ENCODE measurements at places on chromosomes 5 and 9. TPM values are rescaled to one million over a fixed set of nuclear protein-coding genes. Genes with fewer than 3 reads are reported as not detected.

- no peak for DNase-seq
Observed at GRCh38 chr9:128232528-128233428, 29.6 kb downstream of the DNM1 start.

Gene TLX3
- not detected for total RNA-seq

Gene INVS
- 23.7 TPM for total RNA-seq

GRCh38 chr5:69231851-69232250 lies 2.8 kb upstream of the CDK7 start:
- no peak for DNase-seq

Gene GPR151
- total RNA-seq, result not detected

GRCh38 chr5:62576570-62577170 lies 1.9 kb upstream of the LRRC70 start:
- DNase-seq, result no peak

- no peak for DNase-seq
Observed at GRCh38 chr5:127938746-127939145, 144.8 kb upstream of the SLC12A2 start.

DNA sequence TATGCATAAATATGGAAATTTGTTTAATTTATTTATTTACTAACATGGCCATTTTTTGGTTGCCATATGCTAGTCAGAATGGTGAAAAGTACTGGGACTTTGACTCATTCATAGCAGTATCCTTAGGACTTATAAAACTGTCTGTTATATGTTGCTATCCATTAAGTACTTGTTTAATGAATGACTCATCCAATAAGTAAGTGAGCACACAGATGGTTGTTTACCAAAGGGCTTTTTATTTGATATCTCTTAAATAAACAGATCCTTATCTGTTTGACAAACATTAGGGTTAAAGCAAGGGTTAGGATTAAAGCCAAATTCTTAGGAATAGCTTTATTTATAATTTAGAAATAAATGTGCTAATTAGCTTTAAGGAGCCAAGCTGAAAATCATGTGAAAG lies 183.4 kb downstream of the FBXO4 start:
- no peak for DNase-seq

DNA sequence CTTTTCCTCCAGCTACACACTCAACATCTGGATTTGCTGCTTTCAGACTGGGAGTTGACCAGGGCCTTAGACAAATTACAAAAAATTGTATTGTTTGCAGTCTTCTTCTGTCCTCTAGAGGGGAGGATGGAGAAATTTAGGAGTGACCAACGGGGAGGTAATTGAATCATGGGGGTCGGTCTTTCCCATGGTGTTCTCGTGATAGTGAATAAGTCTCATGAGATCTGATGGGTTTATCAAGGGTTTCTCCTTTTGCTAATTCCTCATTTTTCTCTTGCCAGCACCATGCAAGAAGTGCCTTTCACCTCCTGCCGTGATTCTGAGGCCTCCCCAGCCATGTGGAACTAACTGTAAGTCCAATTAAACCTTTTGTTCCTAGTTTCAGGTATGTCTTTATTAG lies 4.2 kb downstream of the IFNA8 start:
- no peak for DNase-seq

GRCh38 chr5:53362521-53362941 lies 117.9 kb upstream of the FST start:
- no peak for DNase-seq

DNA sequence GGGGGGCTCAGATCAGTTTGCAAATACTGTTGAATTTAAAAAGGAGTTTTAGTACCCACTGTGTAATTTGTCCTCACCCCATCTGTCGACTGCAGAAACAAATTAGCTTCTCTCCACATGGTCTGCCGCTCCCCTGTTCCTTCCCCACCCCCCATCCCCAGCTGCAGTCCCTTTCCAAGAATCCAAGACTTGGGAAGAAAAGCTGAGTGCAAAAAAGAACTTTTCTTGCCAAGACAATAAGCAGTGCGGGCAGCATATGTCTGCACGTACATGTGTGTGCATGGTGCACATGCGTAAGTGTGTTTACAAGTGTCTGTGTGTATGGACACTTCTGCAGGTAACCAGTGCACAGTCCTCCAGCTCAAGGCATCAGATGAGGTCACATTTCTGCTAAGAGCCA lies 125.7 kb upstream of the SMIM23 start:
- no peak for DNase-seq

Gene C9orf78
- 37.7 TPM for total RNA-seq

DNA sequence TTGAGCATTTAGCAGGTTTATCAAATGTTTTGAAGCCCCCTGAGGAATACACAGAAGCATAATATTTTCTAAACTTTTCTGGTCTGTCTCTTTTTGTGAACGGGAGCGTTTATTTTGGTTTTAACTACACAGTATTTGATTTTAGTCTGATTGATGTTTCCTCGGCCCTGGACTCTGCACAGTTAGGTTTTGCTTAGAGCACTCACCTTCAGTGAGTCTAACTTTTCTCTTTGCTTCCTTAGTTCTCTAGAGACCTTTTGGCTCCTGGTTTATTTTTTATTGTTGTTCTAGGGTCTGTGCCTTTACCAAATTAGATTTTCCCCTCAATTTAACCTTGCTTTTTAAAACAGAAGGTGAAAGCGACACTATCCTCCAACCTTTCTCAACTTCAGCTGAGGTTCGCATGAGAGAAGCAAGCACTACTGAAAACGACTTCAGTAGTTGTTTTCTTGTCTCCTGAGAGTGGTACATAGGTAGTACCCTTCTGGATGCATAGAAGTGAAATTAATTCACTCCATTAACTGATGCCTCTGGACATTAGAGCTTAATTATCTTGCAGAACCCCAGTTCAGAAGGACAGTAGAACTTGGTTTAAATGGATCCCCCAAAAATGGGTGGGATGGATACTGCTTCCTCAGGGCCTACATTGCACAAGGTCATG lies 166.7 kb upstream of the ELL2 start:
- no peak for DNase-seq

GRCh38 chr5:88883836-88884607 lies 1.0 kb upstream of the MEF2C start:
- peak; percentile 73 for DNase-seq

Gene C5
- total RNA-seq, result 3.0 TPM

Gene FRMPD1
- not detected for total RNA-seq

Gene HACD4
- total RNA-seq, result 0.97 TPM

DNA sequence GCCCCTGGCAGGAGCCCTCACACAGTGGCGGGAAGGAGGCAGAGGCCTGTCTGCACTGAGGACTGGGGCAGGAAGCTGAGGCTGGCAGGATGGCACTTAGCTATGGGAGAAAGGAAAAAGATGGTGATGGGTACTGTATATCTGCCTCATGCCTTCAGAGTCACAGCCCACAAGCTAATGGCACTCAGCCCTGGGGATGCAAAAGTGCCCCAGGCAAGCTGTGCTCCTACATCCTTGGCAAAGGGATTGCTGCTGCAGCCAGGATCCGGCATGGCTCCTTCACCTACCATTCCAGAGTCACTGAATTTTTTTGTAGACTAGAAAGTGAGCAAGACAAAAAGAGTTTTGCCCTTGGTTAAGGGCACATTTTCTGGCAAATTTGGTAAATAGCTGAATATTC lies 8.7 kb downstream of the ACSL6 start:
- DNase-seq, result peak; percentile 44

- DNase-seq, result no peak
Observed at GRCh38 chr9:112184221-112184620, 9.1 kb upstream of the SUSD1 start.

- no peak for DNase-seq
Observed at GRCh38 chr5:127840198-127840524, 137.0 kb downstream of the CCDC192 start.

GRCh38 chr9:129553277-129553676 lies 67.6 kb downstream of the C9orf50 start:
- DNase-seq, result peak; percentile 30

Gene PCDHA10
- 6.7 TPM for total RNA-seq

Gene IGFBPL1
- 2.8 TPM for total RNA-seq

DNA sequence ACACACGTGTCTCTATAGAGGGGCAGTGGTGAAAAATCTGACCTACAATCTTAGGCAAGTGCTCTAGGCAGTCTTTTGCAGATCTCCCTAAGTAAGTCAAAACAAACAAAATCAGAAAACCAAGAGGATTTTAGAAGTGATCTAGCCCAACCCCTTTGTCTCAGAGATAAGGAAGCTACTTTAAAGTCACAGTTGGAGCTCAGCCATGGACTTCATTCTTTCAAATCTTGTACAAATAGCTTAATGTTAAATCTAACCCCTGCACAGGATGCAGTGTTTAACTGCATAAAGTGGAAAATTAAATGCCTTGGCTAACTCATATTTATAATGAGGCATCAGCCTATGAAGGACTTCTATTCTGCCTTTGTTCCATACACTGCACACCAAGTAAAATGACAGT lies 135.1 kb upstream of the RFX3 start:
- DNase-seq, result no peak

Gene TMEM171
- 3.6 TPM for total RNA-seq

GRCh38 chr5:33679791-33680190 lies 212.0 kb downstream of the ADAMTS12 start:
- DNase-seq, result no peak

GRCh38 chr9:137919649-137920141 lies 42.1 kb downstream of the CACNA1B start:
- DNase-seq, result no peak

Gene RXFP3
- not detected for total RNA-seq

DNA sequence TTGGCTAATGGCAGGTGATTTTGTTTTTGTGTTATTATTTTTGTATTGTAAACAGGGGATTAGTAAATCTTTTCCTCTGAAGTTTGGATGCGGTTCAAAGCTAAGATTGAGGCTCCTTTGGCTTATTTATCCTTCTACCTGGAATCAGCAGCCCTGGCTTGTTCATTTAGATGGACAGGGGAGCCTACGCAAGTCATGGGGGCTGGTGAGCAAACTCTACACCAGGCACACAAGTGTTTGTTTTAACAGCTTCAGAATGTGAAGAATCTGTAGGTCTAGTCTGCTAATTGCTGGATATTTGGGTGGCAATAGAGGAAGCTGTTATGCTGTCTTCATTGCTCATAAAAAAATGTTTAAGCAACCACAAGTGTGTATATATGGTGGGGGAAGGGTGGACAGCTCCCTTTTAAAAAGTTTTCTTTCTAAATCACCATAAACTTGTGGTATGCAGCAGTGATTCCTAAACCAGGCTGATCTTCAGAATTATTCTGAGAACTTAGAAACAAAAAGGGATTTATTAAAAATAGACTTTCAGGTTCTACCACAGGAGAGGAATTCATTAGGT lies 20.7 kb downstream of the ZNF462 start:
- no peak for DNase-seq

- DNase-seq, result no peak
Observed at GRCh38 chr9:129524582-129525270, 96.2 kb downstream of the C9orf50 start.

GRCh38 chr5:74491586-74491985 lies 148.9 kb downstream of the ENC1 start:
- no peak for DNase-seq

GRCh38 chr5:44089424-44090144 lies 299.6 kb downstream of the FGF10 start:
- DNase-seq, result no peak

- no peak for DNase-seq
Observed at GRCh38 chr5:120152472-120152871, 311.6 kb upstream of the PRR16 start.

Measured in chondrocyte (in vitro differentiated cells).